ENCODE measurements at places on chromosomes 12 and 14.

- no peak for DNase-seq
Measured at GRCh38 chr12:88035907-88036289, 6.7 kb upstream of the C12orf50 start.

GRCh38 chr14:104112609-104113571, 25.5 kb upstream of the KIF26A start:
- DNase-seq: no peak

- DNase-seq: no peak
Measured at GRCh38 chr12:42104784-42105183, 39.9 kb downstream of the GXYLT1 start.

- peak; percentile 31 for DNase-seq
Measured at GRCh38 chr12:31868965-31869364, 90.2 kb upstream of the RESF1 start.

- no peak for DNase-seq
Measured at GRCh38 chr14:23566778-23567185, 809 bp downstream of the AP1G2 start.

Measured in GM04504 (cell line).